ENCODE measurements at places on chromosomes 11 and 22.

DNA sequence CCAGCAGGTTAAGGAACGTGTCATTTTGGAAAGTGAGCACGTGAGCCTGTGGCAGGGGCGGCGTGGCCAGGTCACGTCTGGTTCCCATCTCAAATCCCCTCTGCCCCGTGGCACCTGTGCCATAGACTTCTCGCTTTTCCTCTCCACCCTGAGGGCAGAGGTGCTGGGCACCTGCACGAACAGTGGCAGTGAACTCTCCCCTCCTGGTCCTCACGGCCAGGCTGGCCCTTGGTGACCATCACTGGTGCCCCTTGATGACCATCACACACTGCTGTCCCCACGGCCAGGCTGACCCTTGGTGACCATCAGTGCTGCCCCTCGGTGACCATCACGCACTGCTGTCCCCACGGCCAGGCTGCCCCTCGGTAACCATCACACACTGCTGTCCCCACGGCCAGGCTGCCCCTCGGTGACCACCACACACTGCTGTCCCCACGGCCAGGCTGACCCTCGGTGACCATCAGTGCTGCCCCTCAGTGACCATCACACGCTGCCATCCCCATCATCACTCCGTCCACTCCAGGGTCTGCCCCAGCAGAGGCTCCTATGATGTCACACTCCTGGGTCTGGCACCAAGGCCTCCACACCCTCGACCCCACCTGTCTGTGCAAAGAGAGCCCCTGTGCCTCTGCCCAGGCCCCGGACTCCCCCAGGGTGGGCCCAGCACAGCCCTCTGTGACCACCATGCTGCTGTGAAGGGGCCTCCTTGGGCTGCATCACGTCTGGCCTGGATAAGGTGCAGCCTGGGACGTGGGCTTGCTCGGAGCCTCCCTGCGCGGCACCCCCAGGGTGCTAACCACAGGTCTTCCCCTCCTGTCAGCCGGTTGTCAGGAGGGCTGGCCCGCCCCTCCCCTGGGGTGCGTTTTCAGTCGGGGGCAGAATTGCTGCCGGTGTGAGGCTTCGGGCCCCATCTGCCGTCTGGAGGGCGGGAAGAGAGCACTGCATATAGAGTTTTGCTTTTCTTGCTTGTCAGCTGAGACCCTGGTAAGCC, 738.6 kb downstream of the BRD1 start:
- no peak for DNase-seq

DNA sequence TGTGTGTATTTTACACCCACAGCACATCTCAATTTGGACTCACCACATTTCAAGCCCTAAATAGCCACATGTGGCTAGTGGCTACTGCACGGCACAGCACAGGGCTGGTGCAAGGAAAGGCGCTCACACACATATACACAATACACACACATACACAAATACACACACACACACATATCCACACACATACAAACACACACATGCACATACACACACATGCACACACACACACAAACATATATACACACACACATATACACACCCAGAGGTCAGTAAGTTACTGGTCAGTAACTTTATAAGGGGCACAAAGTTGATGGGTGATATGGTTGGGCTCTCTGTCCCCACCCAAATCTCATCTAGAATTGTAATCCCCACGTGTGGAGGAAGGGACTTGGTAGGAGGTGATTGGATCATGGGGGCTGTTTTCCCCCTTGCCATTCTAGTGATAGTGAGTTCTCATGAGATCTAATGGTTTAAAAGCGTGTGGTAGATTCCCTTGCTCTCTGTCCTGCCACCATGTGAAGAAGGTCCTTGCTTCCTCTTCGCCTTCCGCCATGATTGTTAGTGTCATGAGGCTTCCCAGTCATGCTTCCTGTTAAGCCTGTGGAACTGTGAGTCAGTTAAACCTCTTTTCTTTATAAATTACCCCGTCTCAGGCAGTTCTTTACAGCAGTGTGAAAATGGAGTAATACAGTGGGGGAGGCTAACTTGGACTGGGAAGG, 37.6 kb upstream of the DKK3 start:
- no peak for DNase-seq

GRCh38 chr11:119144825-119145486, 3.9 kb upstream of the ABCG4 start:
- DNase-seq = peak; percentile 40

GRCh38 chr11:27004103-27004502, 10.2 kb downstream of the FIBIN start:
- no peak for DNase-seq

GRCh38 chr11:74877132-74877531, 71.8 kb downstream of the XRRA1 start:
- peak; percentile 57 for DNase-seq

GRCh38 chr11:34006876-34007275, 44.7 kb upstream of the CAPRIN1 start:
- no peak for DNase-seq

DNA sequence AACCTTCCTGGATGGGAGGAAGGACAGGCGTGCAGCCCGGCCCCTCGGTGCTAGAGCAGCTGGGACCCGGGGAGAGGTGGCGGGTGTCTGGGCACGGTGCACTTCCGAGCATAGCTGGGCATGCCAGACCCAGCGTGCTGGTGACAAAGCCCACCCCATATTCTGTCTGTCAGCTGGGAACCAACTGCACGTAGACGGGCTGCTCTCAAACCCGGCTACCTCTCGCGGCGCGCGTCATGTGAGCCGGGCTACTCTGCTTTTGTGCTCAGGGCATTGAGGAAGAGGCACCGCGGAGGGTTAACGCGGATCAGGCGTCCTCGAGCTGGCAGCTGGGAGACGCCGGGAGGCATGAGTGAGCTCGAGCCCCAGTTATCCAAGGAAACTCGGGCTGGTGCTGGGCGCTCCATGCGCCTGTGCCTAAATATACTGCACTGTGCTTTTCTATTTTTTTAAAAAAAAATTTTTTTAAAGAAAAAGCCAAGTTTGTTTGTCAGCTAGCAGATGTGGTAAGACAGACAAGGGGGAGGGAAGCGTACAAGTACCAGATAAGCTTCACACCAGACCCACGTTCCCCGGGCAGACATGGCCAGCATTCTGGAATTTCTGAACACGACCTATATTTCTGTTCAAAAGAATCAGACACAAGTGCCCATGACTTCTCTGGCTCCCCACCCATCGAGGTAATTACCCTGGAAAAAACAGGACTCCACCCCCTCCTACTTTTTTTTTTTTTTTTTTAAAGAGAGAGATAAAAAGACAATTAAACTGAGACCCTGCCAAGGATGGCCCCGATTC, 425.6 kb downstream of the SHANK2 start:
- no peak for DNase-seq

All from Kasumi-1 (cell line).